Tibial nerve (tissue), 4 donors: ENCODE measurements at places on chromosomes 6 and 20. TPM values are rescaled to one million over a fixed set of nuclear protein-coding genes. Genes with fewer than 3 reads are reported as not detected.

Gene RSPH4A
- 0.42 TPM for total RNA-seq

Gene CLVS2
- under 0.01 TPM for total RNA-seq

Gene PERP
- 27.8 TPM for total RNA-seq

Gene FAM184A
- total RNA-seq: 5.7 TPM

DNA sequence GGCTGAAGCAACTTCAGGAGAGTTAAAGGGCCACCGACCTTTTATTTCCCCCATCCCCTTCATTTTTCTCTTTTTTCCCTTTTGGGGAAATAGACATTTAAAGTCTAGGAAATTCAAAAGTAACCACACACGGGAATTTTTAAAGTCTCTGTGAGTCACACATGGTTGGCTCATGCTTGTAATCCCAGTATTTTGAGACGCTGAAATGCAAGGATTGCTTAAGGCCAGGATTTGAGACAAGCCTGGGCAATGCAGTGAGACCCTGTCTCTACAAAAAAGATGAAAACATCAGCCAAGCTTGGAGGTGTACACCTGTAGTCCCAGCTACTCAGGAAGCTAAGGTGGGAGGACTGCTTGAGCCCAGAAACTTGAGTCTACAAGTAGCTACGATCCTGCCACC, 34.2 kb downstream of the KATNA1 start:
- no peak for DNase-seq
- no peaks in the 10 kb centered on the region for H3K36me3 ChIP-seq
- H3K4me1 ChIP-seq: no peaks in the 10 kb centered on the region
- no peak overlapping the region for H3K27ac ChIP-seq
- H3K27me3 ChIP-seq: no peaks in the 10 kb centered on the region

GRCh38 chr6:101541894-101542293, 148.4 kb downstream of the GRIK2 start:
- H3K27me3 ChIP-seq: no peaks in the 10 kb centered on the region
- no peaks in the 10 kb centered on the region for H3K4me1 ChIP-seq
- H3K27ac ChIP-seq: no peak overlapping the region
- H3K36me3 ChIP-seq: no peaks in the 10 kb centered on the region

DNA sequence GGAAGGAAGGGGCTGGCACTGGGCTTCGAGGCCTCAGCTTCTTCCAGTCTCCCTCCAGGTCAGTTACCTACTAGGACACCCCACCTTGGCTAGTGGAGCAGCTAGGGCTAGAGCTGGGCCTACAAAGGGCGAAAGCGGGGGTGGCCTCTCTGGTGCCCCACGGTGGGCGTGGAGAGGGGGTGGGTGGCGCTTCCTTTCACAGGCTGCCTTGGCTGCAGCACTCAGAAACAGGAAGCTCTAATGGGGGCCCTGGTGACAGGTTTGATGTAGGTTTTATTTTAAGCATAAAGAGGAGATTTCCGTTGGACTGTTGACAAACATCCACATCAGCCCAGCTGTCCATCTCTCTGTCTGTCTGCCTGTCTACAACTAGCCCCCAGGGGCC, 13.4 kb downstream of the FAM110A start:
- DNase-seq: no peak
- H3K36me3 ChIP-seq: no peaks in the 10 kb centered on the region
- H3K27me3 ChIP-seq: no peaks in the 10 kb centered on the region
- H3K4me1 ChIP-seq: peaks cover 26% of the 10 kb centered on the region
- H3K4me3 ChIP-seq: no peak overlapping the region

GRCh38 chr20:22489626-22490286, 94.6 kb downstream of the FOXA2 start:
- DNase-seq: no peak
- no peaks in the 10 kb centered on the region for H3K36me3 ChIP-seq
- H3K27ac ChIP-seq: no peak overlapping the region
- H3K27me3 ChIP-seq: no peaks in the 10 kb centered on the region

DNA sequence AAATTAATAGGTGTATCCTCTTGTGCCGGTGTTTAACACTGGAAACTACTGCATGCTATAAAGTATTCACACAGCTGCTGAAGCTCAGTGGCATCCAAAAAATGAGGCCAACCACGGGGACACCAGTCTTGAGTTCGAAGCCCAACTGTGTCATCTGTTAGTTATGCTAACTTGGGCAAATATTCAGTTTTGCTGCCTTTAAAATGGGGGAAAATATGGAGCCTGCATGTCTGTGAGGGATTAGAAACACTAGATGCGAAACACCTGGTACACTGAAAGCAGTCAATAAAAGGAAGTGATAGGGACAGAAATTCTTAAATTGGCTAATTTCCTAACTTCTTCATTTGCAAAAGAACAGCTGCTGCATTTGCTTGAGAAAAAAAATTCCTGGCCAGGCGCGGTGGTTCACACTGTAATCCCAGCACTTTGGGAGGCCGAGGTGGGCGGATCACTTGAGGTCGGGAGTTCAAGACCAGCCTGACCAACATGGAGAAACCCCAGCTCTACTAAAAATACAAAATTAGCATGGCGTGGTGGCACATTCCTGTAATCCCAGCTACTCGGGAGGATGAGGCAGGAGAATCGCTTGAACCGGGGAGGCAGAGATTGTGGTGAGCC, 36.6 kb upstream of the MLIP start:
- H3K4me3 ChIP-seq: no peak overlapping the region
- no peaks in the 10 kb centered on the region for H3K36me3 ChIP-seq
- no peaks in the 10 kb centered on the region for H3K27me3 ChIP-seq
- DNase-seq: no peak
- no peak overlapping the region for H3K27ac ChIP-seq

GRCh38 chr20:24721891-24722568, 227.0 kb upstream of the CST7 start:
- no peak for DNase-seq
- H3K4me3 ChIP-seq: no peak overlapping the region
- H3K27me3 ChIP-seq: no peaks in the 10 kb centered on the region

DNA sequence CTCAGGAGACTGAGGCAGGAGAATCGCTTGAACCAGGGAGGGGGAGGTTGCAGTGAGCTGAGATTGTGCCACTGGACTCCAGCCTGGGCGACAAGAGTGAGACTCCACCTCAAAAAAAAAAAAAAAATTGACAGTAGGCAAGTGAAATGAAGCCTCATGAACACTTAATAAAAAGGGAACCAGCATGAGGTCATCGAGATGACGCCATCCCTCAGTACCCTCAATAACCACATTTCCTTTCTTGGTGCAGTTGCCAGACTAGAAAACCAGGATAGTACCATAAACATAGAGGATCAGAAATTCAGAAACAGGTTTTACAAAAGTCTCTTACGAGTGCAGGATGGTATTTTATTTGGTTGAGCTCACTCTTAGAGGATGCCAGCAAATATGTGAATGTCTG, 584.1 kb downstream of the MAFB start:
- no peaks in the 10 kb centered on the region for H3K36me3 ChIP-seq
- no peaks in the 10 kb centered on the region for H3K4me1 ChIP-seq
- no peak overlapping the region for H3K4me3 ChIP-seq
- no peak overlapping the region for H3K27ac ChIP-seq
- H3K27me3 ChIP-seq: no peaks in the 10 kb centered on the region

DNA sequence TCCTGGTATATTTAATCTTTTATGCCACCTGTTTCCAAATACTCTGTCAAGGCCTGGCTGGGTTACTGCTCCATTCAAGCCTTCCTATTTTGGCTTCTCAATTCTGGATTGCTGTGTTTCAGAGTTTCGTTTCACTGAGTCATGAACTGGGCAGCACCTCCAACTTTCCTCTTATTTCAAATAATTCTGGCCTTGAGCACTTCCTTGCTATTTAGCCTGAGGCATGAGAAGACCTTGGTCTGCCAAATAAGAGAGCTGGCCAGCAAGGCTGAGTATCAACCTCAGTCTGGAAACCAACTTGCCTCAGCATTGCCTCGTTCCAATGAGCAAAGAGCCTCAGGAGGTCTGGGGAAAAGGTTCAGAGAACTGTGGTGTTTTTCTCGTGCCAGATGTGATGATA, 66.6 kb downstream of the TNFAIP3 start:
- H3K4me1 ChIP-seq: no peaks in the 10 kb centered on the region
- H3K27ac ChIP-seq: peak overlapping the region; percentile 8
- H3K27me3 ChIP-seq: no peaks in the 10 kb centered on the region
- H3K36me3 ChIP-seq: no peaks in the 10 kb centered on the region
- no peak for DNase-seq

DNA sequence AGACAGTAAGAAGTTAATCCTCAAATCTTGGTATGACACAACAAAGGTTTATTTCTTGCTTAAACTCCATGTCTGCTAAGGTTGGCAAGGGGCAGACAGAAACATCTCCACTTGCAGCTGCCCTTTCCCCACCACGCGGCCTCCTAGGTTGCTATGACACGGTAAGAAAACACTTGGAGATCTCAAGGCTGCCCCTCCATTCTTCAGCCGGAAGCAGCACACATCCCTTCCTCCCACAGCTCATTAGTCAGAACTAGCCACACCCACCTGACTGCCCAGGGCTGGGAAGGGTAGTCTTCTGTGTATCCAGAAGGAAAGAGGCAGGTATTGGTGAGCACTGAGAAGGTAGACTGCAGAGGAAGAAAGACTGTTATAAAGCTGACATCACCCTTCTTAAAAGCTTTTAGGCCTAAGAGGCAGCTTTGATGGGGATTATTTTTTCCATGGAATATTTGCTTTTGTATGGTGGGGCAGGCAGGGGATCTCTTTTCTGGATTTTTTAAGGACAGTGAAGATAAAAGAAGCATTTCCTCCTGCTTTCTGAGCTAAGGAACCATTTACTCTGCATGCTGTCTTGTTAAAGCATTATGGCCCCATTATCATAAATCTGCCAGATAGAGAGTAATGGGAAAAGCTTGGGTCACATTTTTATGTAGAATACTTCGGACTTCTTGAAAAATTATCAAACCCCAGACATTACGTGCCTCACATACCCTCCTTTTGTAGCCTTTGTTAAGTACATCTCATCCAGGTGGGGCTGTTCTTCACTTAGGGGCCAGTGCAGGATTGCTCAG, 41.6 kb downstream of the MRAP2 start:
- no peak overlapping the region for H3K4me3 ChIP-seq
- H3K36me3 ChIP-seq: no peaks in the 10 kb centered on the region
- no peak for DNase-seq
- no peaks in the 10 kb centered on the region for H3K27me3 ChIP-seq

DNA sequence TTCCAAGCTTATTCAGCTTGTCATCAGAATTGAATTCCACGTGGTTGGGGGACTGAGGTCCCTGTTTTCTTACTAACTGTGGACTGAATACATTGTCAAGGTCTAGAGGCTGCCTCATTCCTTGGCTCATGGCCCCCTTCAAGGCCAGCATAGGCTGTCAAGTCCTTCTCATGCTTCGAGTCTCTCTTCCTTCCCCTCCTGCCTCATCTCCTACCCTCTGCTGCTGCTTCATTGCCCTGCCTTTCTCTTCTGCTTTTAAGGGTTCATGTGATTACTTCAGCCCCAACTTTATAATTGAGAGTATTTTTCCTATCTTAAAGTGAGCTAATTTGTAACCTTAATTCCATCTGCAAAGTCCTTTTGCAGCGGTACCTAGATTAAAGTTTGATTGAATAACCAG, 27.6 kb upstream of the ZNF831 start:
- H3K27ac ChIP-seq: no peak overlapping the region
- H3K4me1 ChIP-seq: no peaks in the 10 kb centered on the region
- H3K36me3 ChIP-seq: no peaks in the 10 kb centered on the region
- no peaks in the 10 kb centered on the region for H3K27me3 ChIP-seq
- no peak overlapping the region for H3K4me3 ChIP-seq
- DNase-seq: no peak

GRCh38 chr6:105226598-105227294, 46.9 kb upstream of the POPDC3 start:
- H3K4me3 ChIP-seq: no peak overlapping the region
- no peaks in the 10 kb centered on the region for H3K27me3 ChIP-seq
- H3K27ac ChIP-seq: no peak overlapping the region
- H3K36me3 ChIP-seq: no peaks in the 10 kb centered on the region
- H3K4me1 ChIP-seq: no peaks in the 10 kb centered on the region
- no peak for DNase-seq

DNA sequence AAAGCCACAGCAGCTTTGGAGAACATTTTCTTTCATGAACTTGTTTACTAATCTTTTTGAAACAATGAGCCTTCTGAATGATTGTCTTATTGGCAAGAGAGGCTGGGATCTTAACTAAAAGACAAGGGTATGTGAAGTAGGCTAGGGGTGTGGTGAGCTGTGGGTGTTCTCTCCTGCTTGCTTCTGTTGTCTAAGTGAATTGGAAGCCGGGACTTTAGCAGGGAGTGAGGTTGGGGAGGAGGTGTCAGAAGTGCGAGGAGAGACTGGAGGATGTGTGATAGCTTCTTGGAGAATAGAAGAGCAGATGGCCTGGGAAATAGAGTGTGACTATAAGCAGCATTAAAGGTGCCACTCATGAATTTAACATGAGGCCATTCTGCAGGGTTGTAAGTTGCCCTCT, 562.8 kb downstream of the UTRN start:
- H3K27ac ChIP-seq: no peak overlapping the region
- no peaks in the 10 kb centered on the region for H3K36me3 ChIP-seq
- H3K27me3 ChIP-seq: no peaks in the 10 kb centered on the region
- H3K4me1 ChIP-seq: peaks cover 18% of the 10 kb centered on the region

- H3K4me1 ChIP-seq: peaks cover 11% of the 10 kb centered on the region
- H3K4me3 ChIP-seq: no peak overlapping the region
Measured at GRCh38 chr6:150024646-150025155, 631 bp downstream of the RAET1L start.

GRCh38 chr6:1392813-1393640, 3.7 kb downstream of the FOXF2 start:
- H3K4me3 ChIP-seq: peak overlapping the region; percentile 22
- no peaks in the 10 kb centered on the region for H3K27me3 ChIP-seq
- no peak overlapping the region for H3K27ac ChIP-seq
- no peaks in the 10 kb centered on the region for H3K36me3 ChIP-seq
- H3K4me1 ChIP-seq: peaks cover 29% of the 10 kb centered on the region
- DNase-seq: no peak

DNA sequence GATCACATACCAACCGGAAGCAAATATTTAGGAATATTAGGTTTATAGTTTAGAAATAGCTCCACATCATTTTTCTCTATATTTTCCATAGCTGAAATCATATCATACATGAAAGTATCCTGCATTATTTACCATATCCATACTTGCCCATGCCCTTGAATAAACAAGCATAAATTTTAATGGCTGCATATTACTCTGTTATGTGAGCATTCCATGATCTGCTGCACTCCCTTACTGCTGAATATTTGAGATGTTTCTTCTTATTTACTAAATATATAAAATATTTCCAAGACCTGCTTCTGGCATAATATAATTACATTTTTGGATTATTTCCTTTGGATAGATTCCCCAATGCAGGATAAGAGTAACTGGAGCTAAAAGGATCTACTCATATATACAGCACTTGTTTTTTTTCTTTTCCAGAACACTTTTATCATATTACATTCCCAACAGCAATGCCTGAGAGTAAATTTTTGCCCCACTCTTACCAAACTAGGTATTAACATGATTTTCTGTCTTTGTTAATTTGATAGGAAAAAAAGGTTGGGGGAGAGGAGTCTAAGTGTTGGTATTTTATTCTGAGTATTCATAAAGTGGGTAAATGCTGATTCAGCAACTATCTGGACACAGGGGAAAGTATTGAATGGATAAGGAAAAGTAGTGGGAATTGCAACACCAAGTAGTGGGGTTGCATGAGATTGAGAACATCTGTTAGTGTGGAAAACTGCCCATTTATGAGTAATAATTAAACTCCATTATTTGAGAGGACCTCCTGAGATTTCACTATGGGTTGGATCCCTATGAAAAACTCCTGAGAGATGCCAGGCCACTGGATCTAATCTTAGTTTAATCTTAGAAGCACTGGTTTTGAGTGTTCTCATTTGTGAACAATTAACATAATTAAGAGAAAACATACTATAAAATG, 76.0 kb downstream of the MAN1A1 start:
- H3K27ac ChIP-seq: no peak overlapping the region
- no peak for DNase-seq
- H3K4me3 ChIP-seq: no peak overlapping the region
- no peaks in the 10 kb centered on the region for H3K36me3 ChIP-seq
